ENCODE measurements at places on chromosomes 7 and 10.

DNA sequence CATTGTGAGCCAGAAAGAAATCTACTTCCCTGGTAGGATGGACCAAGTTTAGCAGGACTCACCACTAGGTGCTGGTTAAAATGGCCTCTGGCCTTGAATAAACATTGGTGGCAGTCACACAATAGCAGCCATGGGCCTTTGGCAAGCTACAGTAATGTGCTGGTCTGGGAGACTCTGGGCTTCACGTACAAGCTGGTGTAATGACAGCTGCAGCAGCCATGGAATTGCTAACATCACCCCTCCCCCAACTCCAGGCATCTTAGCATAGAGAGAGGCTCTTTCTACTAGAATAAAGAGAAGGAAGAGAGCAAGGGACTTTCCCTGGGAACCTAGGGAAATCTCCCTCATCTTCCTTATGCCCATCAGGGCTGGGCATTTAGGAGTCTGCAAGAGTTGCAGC is 205.1 kb upstream of the SEMA3A start:
- DNase-seq, result no peak

- no peak for DNase-seq
These were observed 253.1 kb upstream of the CACNA2D1 start for GRCh38 chr7:82696631-82697030.

DNA sequence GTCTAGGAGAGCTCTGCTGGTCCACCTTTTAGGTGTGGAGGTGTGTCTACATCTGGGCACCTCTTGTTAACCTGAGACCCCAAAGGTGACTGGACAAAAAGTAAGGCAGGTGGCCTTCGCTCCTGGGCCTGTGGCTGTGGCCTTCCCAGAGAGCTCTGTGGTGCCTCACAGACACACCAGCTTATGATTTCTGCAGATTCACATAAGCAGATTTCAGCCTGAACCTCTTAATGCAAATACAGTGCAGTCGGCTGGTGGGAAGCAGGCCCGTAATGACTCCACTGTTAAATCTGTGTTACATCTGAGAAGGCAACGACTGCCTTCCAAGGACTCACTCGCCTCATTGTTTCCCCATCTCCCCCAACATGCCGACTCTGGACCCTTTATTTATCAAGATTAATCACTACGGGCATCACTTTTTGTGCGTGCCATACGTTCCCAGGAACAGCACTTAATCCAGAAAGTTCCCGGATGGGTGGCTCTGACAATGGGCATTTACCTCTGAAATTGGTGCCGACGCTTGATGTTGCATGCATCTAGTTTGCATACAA is 119.8 kb downstream of the EBF3 start:
- no peak for DNase-seq

- no peak for DNase-seq
These were observed 206.0 kb upstream of the MDFIC start for GRCh38 chr7:114715907-114716306.

GRCh38 chr7:43729924-43730248 is 563 bp upstream of the COA1 start:
- no peak for DNase-seq

GRCh38 chr7:95330204-95330960 is 6.0 kb upstream of the PON1 start:
- DNase-seq, result no peak

DNA sequence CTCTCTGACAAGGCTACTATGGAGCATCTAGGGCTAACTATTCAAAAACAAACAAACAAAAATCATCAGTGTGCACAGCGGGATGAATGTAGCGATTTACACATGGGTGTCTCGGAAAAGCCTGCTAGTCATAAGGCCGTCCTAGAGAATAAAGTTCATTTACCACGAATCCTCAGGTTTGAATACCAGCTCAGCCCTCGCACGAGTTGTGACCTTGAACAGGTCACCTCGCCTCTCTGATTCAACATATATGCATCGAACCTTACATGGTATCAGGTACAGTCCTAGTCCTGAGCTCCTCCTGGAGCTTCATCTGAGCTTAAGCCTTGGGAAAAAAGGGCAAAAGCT is 572 bp downstream of the ATP5MF start:
- DNase-seq, result no peak

DNA sequence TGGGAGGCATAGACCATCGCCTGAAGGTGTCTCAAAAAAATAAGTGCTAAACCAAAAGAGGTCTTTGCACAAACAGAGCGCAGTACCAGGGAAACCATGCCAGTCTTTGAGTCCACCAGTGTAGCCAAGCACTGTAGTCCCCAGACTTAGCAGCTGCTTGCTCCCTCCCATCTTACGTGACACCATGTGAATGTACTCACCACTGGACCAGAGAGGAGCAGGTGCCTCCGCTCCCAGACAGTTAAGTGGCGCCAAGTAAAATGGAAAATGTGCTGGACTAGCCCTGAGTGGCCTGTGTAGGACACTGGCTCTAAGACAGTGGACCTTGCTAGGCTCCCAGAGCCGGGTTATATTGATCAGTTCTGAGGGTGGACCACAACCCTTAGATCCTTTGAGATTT is 47.7 kb upstream of the PLEKHA1 start:
- no peak for DNase-seq

DNA sequence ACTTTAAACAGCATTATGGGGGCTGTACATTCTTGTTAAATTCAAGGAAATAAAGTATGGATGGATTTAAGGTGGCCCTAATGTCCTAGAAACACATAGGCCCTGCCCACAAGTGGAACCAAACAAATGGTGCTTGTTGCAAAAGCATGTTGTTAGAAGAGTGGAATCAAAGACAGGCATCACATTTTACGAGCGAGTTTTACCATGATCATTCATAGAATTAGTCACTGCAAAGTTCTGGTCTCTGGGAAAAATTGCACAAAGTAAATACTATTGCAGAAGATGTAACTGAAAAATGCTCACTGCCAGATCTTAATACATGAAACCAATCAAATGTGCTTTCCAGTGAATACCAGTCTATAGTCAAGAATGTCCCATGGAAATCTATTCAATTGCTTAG is 677.1 kb downstream of the PARD3 start:
- DNase-seq, result no peak

- DNase-seq, result no peak
These were observed 280.6 kb downstream of the TFEC start for GRCh38 chr7:115749924-115750323.

DNA sequence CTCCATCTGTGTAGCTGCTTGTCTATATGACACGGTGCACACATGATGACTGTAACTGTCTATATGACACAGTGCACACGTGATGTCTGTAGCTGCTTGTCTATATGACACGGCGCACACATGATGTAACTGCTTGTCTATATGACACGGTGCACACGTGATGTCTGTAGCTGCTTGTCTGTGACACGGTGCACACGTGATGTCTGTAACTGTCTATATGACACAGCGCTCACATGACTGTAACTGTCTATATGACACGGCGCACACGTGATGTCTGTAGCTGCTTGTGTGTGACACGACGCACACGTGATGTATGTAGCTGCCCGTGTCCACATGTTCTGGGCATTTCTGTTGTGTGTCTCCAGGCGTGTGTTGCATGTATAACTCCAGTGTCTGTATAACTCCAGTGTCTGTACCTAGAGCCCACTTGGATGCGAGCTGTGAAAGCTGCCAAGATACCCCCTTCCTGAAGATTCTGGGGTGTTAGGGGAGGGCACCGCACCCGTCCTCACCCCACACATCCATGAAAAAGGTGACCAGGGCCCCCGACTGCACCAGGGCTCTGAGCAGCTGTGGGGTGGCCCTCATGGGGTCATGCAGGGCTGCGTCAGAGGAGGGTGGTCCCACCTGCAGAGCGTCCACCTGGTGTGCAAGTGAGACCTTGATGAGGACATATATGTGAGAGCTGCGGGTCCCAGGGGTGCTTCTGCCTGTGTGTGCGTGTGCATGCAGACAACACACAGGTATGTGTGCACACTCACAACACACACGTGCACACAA is 137.9 kb downstream of the ELFN1 start:
- no peak for DNase-seq

DNA sequence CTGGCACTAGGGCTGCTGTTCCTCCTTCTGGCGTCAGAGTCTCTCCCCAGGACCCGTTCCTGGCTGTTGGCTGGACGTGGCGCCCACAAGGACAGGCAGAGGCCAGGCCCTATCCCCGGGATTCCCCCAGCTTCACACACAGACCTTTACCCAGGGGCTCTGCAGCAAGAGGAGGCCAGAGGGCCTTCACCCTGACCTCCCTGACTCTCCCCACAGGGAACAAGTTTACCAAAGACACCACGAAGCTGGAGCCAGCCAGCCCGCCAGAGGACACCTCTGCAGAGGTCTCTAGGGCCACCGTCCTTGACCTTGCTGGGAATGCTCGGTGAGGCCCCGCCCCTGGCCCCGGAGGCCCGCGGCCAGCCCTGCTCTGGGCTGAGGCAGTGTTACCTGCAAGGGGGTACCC is 82.2 kb downstream of the GTF2IRD1 start:
- no peak for DNase-seq

GRCh38 chr7:142176901-142177300 is 65.4 kb downstream of the MGAM2 start:
- no peak for DNase-seq

DNA sequence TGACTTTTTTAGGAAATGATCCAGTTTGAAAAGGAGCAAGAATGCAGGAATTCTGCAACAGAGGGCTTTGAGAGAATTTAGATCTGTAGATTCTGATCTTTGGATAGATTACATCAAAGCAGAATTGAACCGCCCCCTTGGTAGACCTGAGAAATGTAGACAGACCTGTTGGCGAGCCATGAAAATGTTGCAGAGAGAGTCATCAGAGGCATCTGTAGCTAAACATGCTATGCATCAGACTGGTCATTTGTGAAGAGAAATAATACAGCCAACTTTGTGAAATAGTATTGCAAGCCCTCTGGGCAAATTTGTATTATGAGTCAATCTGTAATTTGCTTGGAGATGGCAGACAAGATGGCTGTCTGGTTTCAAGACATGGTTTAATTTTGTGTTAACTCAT is 4.3 kb upstream of the C1GALT1 start:
- no peak for DNase-seq

GRCh38 chr7:103129702-103130549 is 19.0 kb downstream of the NAPEPLD start:
- no peak for DNase-seq

- DNase-seq, result no peak
These were observed 1.0 kb upstream of the CBLL1 start for GRCh38 chr7:107742678-107743566.

DNA sequence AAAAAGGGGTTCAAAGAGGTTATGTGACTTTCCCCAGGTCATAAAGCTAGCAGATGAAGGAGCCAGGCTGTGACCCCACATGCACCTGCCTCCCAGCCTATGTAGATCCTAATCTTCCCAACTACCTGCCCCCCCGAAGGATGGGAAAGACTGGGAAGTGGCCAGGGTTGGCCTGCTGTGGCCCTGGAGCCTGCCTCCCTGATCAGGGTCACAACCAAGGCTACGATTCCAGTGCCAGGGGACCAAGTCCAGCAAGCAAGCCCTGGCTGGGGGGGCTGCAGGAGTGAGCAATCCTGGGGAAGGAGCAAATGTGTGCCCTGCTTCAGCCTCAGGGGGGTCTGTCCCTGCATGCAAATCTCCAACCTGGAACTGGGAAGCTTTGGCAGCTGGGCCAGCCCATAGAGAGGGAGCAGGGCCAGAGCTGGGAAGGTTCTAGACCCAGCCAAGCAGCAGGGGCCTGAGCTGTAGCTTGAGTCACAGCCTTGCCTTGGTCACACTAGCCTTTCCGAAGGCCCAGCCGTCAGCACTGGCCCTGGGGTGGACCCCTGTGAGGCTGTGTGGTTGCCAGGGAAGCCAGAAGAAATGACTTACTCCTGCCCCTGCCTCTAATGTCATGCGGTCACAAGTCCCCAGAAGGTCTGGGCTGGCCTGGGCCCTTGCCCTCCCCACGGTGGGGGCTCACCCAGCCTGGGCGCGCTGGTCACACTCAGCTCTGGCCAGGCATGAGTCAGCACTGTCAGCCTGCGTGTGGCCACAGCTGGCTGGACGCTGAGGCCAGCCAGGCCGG is 96.4 kb upstream of the ZMIZ1 start:
- no peak for DNase-seq

GRCh38 chr7:7201578-7202374 is 19.4 kb downstream of the C1GALT1 start:
- peak; percentile 58 for DNase-seq

GRCh38 chr7:36128448-36129047 is 24.5 kb upstream of the EEPD1 start:
- no peak for DNase-seq

GRCh38 chr7:151793531-151793951 is 83.4 kb downstream of the PRKAG2 start:
- no peak for DNase-seq

GRCh38 chr10:130924138-130924819 is 387.2 kb downstream of the TCERG1L start:
- DNase-seq, result no peak

DNA sequence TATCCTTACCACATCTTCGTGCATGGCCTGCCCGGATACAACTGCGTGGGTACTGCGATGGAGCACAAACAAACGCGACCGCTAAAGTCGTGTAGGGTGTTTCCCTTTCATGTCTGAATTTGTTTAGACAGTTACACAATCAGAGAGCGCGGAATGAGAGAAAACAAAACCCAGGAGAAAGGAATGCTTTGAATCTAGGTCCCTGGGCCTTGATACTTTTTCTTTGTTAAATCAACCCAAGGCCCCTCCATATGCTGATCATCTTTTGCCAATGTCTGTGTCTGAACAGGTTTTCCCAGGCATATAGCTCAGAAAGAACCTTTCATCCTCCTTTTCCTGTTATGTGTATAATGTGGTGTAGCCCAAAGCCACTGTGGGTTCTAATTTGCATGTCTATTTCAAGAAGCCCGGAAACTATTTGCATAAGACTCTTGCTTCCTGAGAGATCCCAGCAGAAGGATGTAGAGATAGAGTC is 145.8 kb downstream of the FRMD4A start:
- peak; percentile 33 for DNase-seq

DNA sequence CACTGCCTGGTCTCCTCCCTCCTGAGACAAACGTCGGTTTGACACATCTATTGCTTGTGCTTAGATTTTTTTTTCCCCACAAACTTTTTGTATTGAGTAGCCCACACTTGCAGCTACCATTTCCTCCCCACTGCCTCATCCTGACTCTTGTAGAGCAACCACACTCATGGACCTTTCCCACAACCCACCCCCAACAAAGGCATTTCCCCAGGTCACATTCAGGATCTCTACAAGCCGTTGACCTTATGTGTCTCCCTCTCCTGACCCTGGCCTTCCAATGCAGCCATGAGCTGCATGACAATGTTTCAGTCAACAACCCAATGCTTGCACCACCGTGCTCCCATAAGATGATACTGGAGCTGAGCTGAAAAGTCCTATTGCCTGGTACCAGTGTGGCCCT is 91.9 kb upstream of the MKI67 start:
- no peak for DNase-seq

DNA sequence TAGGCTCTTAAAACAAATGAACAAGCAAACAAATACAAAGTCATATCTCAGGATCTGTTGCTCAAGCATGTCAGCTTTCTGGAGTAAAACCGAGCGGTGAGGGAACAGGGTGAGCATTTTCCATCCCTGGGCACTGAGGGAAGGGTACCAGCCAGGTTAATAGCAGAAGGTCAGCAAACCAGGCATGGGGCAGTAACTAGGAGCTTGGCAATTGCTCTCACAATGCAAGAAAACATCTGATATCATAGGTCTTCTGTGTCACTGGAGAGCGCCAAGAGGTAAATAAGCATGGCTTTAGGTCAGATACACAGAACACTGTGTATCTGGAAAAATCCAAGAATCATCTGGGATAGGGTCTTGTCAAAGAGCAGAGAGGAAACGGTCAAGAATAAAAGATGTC is 521.7 kb upstream of the AUTS2 start:
- DNase-seq, result no peak

Measured in CD4-positive, alpha-beta T cell treated with Interleukin-6 at 100 ng/mL for 8 hours (primary cell).